ENCODE measurements at places on chromosomes 3 and 15. TPM values are rescaled to one million over a fixed set of nuclear protein-coding genes. Genes with fewer than 3 reads are reported as not detected.

DNA sequence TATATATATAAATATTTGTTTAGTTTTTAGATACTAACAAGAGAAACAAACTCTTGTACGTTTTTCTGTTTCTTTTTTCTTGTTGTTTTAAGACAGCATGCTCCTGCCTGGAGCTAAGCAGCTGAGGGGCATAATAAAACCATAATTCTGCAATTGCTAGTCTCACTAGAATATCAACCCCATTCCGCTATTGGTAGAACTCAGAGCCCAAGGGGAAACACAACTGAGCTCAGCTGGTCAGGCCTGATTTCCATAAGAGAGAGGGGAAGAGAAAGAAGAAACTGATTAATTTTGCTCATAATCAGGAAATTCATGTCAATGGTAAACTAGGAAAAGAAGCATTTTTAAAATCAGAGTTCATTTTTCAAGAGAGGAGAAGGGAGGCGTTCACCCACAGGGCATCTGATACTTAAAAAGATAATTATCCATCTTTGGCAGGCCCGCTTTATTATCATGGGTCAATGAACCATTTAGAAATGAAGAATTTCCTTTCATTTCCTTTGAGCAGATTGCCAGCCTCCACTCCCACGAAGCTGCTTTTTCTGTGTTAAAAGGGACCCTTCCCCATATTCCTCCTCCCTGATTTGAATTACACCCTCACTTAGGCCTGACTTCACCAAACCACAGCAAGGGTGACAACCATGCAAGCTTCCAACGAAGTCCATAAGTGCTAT, 965.3 kb upstream of the CFAP20DC start:
- no peak for DNase-seq
- H3K4me1 ChIP-seq = peaks cover 61% of the 10 kb centered on the region
- H3K27me3 ChIP-seq = no peaks in the 10 kb centered on the region
- H3K36me3 ChIP-seq = peaks cover 48% of the 10 kb centered on the region

DNA sequence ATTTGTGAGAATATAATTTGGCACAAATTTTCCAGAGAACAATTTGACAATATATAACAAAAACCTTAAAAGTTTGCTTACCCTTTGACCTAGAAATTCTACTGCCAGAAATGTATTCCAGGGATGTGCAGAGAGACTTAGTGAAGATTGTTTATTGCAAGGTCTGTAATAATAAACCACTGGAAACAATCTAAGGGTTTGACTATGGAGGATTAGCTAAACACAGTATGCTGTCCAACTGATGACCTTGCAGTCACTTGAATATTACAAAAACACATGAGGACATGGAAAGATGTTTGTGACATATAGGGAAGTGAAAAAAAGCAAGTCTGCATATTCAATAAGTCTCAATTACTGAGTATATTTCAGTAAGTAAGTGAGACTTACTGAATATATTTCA, 48.1 kb upstream of the CDV3 start:
- no peak for DNase-seq
- H3K36me3 ChIP-seq = no peaks in the 10 kb centered on the region
- H3K4me1 ChIP-seq = no peaks in the 10 kb centered on the region
- H3K27ac ChIP-seq = no peak overlapping the region

- H3K27me3 ChIP-seq = no peaks in the 10 kb centered on the region
- peak overlapping the region; percentile 45 for H3K27ac ChIP-seq
- peaks cover 27% of the 10 kb centered on the region for H3K36me3 ChIP-seq
- H3K4me1 ChIP-seq = peaks cover 20% of the 10 kb centered on the region
- H3K4me3 ChIP-seq = no peak overlapping the region
These were observed 44.0 kb upstream of the BCL6 start for GRCh38 chr3:187788984-187789857.

DNA sequence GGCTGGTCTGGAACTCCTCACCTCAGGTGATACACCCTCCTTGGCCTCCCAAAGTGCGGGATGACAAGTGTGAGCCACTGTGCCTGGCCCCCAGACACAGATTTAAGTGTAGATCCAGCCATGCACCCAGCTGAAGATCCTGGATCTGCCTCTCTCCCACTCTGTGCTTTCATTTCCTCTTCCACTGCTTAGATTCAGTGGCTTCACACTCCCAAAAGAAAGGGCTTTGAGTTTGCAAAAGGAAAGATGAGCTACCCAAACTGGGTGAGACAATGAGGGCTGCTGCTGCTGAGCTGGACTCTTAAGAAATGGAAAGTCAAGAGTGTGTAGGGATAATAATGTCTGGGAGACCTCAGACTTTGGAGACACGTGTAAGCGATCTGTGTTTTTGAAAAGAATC, 45.5 kb downstream of the ISG20 start:
- no peak overlapping the region for H3K4me3 ChIP-seq
- no peak for DNase-seq
- H3K36me3 ChIP-seq = no peaks in the 10 kb centered on the region
- H3K27ac ChIP-seq = no peak overlapping the region
- H3K4me1 ChIP-seq = no peaks in the 10 kb centered on the region

DNA sequence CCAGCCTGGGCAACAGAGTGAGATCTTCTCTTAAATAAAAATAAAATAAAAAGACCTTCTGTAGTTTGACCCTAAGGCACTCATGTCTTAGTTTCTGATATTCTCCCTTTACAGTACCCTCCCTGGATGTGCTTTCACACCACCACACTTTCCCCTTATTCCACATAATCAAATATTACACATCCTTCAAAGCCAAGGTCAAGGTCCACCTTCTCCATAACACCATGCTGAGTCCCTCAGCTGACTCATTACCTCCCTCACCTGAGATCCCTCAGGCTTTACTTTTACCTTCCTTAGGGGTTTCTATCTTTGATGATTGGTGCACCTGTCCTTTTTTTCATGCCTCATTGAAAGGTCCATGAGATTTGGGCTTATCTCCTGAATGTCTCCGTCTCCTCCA, 25.5 kb upstream of the MNS1 start:
- H3K36me3 ChIP-seq = no peaks in the 10 kb centered on the region
- H3K27me3 ChIP-seq = peaks cover 11% of the 10 kb centered on the region
- H3K4me1 ChIP-seq = peaks cover 4% of the 10 kb centered on the region

Gene ADAMTSL3
- not detected for total RNA-seq

DNA sequence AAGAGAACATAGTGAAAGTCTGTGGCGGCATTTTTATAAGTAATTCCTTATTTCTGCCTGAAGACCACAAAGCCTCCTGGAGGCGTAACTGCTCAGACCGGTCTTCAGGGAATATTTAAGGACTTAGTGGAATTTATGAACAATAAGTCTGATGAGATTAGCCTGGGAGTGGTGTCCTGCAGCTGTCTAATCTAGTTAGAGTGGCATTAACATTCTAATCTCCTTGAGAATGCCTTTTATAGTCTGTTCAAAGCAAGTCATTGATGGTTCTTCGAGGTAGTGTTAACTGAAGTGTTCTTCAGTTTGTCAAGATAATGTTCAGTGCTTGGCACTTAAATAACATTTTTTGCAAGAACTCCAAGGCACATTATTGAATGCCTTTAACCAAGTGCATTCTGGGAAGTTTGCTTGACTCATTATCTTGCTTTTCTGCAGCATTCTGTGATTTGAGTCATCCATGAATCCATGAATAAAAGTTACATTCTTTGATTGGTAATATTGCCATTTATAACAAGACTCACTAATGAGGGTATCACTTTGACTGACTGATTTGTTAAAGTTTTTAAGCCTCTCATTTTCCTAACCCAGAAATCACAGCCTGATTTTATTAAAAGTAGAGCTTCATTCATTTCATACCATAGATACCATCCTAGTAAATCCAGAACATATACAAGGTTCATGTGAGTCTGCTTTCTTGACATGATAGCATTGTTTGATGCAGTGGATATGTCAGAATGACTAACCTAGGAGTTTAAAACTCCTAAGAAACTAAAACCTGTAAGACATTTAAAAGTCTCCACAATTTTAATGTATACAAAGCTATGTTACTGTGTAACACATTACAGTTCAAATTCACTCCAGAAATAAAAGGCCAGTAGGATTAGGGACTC, 12.5 kb downstream of the RBM5 start:
- H3K4me1 ChIP-seq = peaks cover 7% of the 10 kb centered on the region
- H3K36me3 ChIP-seq = peaks cover 69% of the 10 kb centered on the region
- H3K27ac ChIP-seq = peak overlapping the region; percentile 49
- no peak overlapping the region for H3K4me3 ChIP-seq
- no peak for DNase-seq

Gene HIGD2B
- not detected for total RNA-seq

Gene XPC
- 29.7 TPM for total RNA-seq

- DNase-seq = no peak
- no peaks in the 10 kb centered on the region for H3K27me3 ChIP-seq
- no peak overlapping the region for H3K4me3 ChIP-seq
- peaks cover 16% of the 10 kb centered on the region for H3K4me1 ChIP-seq
- no peak overlapping the region for H3K27ac ChIP-seq
- peaks cover 2% of the 10 kb centered on the region for H3K36me3 ChIP-seq
These were observed 29.5 kb downstream of the SLCO3A1 start for GRCh38 chr15:91882858-91883586.

Gene TRAT1
- 61.0 TPM for total RNA-seq

Gene BCL2A1
- 111 TPM for total RNA-seq

GRCh38 chr3:48990636-48991469, 812 bp downstream of the P4HTM start:
- peak; percentile 85 for DNase-seq
- peak overlapping the region; percentile 95 for H3K4me3 ChIP-seq
- peaks cover 39% of the 10 kb centered on the region for H3K4me1 ChIP-seq
- no peaks in the 10 kb centered on the region for H3K27me3 ChIP-seq
- peak overlapping the region; percentile 93 for H3K27ac ChIP-seq
- peaks cover 29% of the 10 kb centered on the region for H3K36me3 ChIP-seq
